ENCODE measurements at places on chromosomes 16 and 17. TPM values are rescaled to one million over a fixed set of nuclear protein-coding genes. Genes with fewer than 3 reads are reported as not detected.

DNA sequence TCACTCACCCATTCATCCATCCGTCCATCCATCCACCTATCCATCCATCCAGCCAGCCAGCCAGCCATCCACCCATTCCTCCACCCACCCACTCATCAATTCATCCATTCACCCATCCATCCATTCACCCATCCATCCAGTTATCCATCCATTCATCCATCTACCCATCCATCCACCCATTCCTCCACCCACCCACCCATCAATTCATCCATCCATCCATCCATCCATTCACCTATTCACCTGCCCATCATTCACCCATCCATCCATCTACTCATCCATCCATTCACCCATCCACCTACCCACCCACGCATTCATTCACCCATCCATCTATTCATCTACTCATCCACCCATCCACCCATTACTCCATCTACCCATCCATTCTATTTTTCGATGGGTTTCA lies 43.6 kb upstream of the JPH3 start:
- DNase-seq, result no peak

CRYM gene
- total RNA-seq, result 66.6 TPM

GRCh38 chr16:87067003-87067556 lies 250.1 kb downstream of the C16orf95 start:
- DNase-seq, result no peak

GRCh38 chr16:2388875-2389433 lies 40.3 kb upstream of the CCNF start:
- DNase-seq, result no peak

PTX4 gene
- not detected for total RNA-seq

DNA sequence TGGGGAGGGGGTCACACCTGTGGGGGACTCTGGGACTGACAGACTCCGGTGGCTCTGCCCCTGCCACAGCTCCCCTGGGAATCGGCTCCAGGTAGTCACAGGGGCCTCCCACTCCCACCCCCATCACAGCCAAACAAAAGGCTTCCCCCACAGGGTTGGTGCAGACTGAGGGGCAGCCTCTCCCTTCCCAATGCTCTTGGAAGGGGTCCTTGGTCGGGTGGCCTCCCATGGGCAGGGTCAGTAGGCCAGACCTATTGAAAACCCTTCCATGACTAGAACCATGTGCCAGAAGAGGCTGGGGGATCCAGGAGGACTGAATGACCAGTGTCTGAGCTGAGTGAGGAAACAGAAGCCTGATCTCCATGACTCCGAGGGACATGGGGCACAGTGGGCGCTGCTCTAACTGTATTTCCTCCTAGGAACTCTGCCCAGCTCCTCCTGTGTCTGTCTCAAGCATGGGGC lies 28.6 kb downstream of the TK2 start:
- no peak for DNase-seq

DNA sequence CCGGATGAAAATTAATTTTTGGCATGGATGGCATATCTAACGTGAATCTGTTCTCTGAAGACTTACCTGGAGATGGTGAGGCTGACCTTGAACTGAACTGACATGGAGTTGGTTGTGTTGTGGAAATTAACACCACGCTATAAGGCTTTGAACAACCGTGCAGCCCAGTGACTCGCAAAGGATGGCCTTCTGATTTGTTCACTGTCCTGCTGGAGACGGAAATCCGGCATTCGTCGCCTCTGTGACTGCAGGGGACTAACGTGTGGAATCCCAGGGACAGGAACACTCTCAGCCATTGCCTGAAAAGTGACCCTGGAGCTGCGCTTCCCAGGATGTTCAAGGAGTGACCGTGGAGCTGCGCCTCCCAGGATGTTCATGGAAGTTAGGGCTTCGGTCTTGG lies 100.3 kb downstream of the NPIPB11 start:
- DNase-seq, result no peak

DNA sequence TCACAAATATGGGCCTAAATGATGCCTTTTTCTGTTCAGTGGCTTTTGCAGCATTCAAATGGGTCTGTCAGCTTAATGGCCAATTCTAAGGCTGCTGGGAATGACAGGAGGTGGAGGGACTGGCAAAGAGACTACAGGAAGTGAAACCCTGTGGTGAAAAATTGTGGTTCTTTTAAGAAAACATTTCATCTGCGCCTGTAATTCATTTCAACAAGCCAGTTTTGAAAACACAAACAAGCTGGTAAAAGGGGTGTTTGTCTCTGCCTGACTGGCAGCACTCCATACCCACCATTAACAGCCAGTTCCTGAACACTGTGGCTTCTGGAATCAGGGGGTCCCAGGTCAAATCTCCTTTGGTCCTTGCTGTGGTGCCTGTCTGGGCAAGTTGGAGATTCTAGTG lies 3.6 kb upstream of the KDM8 start:
- DNase-seq, result no peak

DNA sequence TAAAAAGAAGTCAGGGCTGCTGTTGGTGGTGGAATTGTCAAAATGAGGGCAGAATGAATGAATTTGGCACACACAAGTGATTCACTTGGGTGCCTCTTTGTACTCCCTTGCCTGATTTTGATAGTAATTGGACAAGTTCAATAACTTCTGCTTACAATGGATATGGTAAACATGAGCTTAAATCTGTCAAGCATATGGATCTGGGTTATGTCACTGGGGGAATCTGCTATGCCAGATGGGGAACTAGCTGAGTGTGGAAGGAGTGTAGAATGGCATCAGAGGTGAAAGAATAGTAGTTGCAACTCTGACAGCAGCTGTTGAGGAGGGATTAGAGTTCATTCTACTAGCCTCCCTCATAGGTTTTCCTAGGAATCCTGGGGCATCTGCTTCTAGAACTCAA lies 724.2 kb upstream of the CDH8 start:
- no peak for DNase-seq

DNA sequence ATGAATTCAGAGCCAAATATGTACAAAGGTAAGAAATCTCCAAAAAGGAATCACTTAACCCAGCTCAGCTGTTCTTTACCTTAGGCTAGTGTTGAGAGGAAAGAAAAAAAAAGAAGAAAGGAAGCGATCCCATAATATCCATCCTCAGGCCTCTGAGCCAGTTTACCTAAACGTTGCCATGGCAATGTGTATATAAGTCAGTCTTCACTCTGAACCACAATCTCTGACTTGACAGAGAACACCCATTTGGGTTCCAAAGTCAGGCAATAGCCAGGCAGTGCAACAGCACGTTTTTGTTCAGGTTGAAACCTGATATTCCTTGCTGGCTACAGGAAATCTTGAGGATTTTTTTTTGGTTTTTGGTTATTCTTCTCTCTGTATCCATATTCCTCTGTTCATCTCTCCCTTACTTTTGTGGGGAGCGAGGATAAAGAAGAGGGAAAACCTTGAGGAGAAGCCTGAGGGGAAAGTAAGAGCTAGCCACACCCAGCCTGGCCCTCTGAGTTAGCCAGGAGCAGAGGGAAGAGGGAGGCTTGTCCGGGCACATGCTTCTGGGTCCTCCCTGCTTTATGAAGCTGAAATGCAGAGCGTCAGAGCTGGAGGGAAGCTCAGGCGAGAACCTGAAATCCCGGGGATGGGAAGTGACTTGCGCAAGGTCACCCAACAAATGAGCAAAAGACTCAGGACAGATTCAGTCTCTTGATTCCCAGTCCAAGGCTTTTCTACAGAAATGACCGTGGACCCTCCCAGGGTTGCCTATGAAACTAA lies 152.7 kb downstream of the SOX9 start:
- DNase-seq, result no peak

DNA sequence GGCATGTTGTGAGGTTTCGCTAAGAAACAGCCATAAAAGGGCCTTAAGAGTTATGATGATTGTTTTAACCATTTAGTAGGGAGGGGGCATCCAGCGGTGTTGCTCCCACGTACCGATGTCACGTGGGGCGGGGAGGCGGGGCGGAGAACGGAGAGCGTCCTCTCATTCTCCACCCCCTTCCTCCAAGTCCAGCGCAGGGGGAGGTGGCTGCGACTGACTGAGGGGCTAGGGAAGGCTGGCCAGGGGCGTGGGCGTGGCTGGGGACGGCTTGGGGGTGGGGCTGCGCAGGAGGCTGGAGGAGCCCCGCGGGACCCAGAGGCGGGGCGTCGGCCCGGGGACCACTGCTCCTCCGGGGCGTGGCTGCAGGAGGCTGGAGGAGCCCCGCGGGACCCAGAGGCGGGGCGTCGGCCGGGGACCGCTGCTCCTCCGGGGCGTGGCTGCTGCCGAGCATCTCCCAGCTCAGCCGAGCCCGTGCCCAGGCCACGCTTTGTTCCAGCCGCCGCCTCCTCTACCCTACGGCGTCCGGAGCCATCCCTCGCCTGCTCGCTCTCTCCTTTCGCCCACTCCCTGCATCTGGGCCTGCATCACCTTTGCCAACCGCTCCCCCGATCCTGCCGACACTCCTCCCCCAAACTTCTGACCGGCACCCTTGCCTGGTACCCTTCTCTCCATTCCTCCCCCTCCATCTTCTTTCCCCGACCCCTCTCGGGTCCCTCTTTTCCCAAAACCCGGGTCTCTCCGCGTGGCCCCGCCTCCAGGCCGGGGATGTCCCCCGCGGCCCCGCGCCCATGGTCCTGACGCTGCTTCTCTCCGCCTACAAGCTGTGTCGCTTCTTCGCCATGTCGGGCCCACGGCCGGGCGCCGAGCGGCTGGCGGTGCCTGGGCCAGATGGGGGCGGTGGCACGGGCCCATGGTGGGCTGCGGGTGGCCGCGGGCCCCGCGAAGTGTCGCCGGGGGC lies at the start of gene SARM1:
SARM1 (plus strand) TSS at position 450 of the 958 bp plus-strand sequence; CDS start at position 789, 339 bp downstream.
- DNase-seq, result peak; percentile 84

GRCh38 chr17:6505425-6506142 lies 50.8 kb downstream of the PITPNM3 start:
- no peak for DNase-seq

GRCh38 chr16:30896261-30896888 lies at the start of gene CTF1:
CTF1 (plus strand) TSS chr16:30896614; CDS start chr16:30896644, 30 bp downstream.
- peak; percentile 29 for DNase-seq

DNA sequence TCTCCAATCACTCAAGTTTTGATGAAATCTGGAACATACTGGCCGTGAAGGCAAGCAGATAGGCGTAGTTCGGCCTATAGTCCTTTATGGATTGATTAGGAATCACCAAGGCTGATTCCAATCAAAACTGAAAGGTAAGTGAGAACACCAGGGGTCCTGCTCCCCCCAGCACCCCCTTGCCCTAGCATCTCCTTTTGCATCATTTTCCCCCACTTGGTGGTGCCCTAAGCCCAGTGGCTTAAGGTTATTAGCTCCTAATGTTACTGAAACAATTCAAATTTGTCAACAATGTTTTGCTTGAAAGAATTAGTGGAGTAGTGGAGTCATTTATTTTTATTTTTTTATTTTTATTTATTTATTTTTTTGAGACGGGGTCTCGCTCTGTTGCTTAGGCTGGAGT lies 4.9 kb downstream of the SLFN14 start:
- no peak for DNase-seq

CTF1 gene
- not detected for total RNA-seq

GRCh38 chr16:6035161-6035560 lies 937.6 kb upstream of the EEF2KMT start:
- no peak for DNase-seq

DNA sequence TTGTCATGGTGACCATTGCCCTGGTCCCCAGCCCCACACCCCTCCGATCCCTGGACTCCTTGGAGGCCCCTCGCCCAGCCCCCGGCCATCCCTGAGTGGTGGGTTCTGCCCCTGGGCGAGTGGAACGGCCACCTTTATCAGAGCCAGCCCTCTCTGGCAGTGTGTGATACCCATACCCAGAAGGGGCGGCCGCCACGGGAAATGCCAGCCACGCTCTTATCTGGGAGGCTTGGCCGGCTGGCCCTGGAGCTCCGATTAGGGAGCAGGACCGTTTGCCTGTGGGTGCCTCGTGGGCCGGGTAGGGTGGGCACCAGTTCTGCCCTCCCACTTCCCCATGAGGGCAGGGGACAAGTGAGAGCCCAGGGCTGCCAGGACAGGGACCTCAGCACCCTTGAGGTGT lies 58.3 kb upstream of the ZC3H18 start:
- no peak for DNase-seq

DNA sequence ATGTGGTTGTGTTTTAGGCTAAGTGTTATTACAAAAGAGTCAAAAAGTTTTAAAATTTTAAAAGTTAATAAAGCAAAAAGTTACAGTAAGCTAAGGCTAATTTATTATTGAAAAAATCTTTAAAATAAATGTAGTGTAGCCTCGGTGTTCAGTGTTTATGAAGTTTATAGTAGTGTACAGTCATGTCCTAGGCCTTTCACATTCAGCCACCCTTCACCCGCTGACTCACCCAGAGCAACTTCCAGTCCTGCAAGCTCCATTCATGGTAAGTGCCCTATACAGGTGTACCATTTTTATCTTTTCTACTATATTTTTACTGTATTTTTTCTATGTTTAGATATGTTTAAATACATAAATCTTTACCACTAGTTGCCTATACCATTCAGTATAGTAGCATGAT lies 98.5 kb upstream of the RPRML start:
- no peak for DNase-seq

DNA sequence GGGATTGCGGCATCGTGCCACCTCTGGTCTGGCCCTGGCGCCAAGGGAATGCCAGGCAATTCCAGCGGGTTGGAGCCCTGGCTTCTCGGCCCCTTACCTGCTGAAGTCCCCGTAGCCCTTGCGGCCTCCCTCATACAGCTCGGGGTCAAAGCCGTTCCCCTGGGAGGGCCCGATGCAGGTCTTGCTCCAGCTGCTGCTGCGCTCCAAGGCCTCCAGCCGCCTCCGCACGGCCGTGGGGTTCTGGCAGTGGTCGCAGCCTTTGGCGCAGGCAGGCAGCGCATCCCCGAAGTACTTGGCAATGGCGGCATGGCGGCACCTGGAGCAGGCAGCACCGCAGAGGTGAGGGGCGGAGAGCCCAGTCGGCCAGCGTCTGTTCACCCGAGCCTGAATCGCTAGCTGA lies 1.9 kb upstream of the SMIM5 start:
- DNase-seq, result no peak

DNA sequence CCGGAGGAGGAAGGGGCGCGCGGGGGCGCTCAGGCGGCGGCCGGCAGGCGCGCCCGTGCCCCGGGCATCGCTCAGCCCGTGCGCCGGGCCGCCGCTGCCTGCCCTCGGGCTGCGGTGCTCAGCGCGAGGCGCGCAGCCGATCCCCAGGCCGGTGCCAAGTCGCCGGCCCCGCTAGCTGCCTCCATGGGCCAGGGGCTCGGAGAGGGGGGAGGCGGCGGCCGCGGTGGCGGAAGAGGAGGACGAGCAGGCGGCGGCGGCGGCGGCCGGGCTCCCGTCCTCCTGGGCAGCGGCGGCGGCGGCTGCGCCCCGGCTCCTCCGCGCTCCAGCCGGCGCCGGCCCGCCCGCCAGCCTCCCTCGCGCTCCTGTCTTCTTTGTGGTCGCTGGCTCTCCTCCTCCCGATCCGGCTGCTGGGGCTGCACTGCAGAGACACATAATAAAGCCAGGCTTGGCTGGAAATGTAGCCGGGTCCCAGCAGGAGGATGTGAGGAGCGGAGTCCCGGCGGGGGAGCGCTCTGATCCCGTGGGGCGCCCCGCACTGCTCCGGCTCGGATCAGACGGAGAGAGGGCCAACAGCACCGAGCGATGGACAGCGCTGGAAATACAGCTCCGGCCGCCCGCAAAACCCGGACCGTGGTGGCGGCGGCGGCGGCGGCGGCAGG lies 889 bp upstream of the ZNF423 start:
- DNase-seq, result peak; percentile 43

DNA sequence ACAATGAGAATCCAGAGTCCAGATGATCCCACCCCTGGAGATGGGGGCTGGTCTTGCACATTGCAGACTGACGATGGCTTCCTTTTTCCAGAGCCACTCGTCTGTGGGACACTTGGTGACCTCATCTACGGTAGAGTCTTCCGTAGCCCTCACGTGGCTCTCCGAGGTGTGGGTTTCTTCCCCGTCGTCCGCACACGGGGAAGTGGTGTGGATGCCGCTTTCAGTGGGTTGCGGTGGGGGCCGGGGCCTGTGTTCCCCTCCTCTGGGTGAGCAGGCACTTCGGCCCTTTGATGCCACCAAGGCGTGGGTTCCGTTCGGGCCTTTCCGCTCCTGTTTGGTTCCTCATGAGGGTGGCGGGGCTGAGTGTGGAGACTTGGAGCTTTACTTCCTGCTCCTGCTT lies 21.4 kb downstream of the BAIAP2 start:
- no peak for DNase-seq

All from occipital lobe (tissue), 3 donors.